ENCODE measurements at places on chromosomes 13 and 19.

- DNase-seq: no peak
Observed at GRCh38 chr13:79361299-79361698, 44.8 kb downstream of the RBM26 start.

DNA sequence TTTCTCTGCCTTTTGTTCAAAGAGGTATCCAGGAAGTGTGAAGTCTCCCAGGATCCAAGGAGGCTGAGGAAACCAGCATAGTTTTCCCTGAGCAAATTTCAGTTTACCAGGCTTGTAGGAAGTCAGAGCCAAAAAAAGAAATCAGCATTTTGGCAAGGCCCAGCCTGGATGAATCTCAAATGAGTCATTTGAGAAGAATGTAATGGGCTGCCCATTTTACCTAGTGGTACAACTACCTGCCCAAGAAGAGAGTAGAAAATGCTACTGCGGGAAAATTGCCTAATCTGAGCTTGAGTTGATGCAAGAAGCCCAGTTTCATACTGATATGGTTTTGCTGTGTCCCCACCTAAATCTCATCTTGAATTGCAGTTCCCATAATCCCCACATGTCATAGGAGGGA is 284.1 kb upstream of the ZNF507 start:
- DNase-seq: no peak

- no peak for DNase-seq
Observed at GRCh38 chr19:44005973-44006372, 3.2 kb downstream of the ZNF230 start.

DNA sequence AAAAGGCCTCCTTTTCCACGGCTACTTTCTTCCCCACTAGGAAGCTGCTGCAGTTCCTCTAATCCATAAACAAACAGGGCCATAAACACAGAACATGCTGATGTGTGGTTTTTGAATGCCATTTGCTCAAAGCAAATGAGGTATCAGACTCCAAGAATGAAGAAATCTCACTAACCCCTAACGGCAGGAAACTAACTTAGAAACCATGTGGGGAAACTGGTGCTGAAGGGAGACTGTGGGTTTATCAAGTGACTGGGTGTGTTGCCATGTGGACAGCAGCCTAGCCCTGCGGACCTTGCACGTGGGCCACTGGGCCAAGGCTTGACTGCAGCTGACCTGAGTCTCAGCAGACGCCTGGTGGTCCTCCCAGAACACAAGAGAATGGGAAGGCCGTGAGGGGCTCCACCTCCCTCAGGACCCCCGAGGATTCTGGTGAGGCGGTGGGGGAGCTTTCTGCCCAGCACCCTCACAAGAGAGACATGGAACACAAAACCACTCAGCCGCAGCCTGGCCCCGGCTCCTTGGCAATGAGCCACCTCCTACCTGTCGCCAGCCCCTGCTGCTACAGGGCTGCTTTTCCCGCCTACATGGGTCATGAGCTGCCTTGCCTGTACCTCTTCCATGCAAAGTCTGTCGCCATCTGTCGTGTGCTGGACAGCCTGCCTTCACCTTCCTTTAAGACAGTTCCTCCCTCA is 10.6 kb downstream of the SLC15A1 start:
- DNase-seq: no peak
